Activated naive CD4-positive, alpha-beta T cell treated with anti-CD3 and anti-CD28 coated beads, Interleukin-2, amount 50 U/mL, for 72 hours (primary cell): ENCODE measurements at places on chromosomes 3 and 15. TPM values are rescaled to one million over a fixed set of nuclear protein-coding genes. Genes with fewer than 3 reads are reported as not detected.

DNA sequence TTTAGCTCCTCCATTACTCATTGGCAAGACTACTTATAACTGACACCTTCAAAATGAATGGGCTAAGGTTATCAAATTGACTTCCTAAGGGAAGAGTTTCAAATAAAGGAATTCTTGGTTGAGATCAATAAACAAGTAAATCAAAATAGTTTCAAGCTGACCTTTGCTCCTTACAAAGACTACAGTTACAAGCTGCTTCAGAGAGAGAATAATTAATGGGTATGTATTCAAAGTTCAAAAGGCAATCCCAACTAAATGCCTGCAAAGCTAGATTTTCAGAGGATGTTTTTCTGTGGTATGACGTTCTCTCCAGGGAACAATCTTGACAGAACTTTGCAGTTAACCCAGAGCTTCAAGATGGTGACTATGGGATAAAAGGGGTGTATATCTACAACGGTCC lies 153.7 kb downstream of the SUCLG2 start:
- no peak for DNase-seq

The IL16 gene
- total RNA-seq, result 114 TPM

DNA sequence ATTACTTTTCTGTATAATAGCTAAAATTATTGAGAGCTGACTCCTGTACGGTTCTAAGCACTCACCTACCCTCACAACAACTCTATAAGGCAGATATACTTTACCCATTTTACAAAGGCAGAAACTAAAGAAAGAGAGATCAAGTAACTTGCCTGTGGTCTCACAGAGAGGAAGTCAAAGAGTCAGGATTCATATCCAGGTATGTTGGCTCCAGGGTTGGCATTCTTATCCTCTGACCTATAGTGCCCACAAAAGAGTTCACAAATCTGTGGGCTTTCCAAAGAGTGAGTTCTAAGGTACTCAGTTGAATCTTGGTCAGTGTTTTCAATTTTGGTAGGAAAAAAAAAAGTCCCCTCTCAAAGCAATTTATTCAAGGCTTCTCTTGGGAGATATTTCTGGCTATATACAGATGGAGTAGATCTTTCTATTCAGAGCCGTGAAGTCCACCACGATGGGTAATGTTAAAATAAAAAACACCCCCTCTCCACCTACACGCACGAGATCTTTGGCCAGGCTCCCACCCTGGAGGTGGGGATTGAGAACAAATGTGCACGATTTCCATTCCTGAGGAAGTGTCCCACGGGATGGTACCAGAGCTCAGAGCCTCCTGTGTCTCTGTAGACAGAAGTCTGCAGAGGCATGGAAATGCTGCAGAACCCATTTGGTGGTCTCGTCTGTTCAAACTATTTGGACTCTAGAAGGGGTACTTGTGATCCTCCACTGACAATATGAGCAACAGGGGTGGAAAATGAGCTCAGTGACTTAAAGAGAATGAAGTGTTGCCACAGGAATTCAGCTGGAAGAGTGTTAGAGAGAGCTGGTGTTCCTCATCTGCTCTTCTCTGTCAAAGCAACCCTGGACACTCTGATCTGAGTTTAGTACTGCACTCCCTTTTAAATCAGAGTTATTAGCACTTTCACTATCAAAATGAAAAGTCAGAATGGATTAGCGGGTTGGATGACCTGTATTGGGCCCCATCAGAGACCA lies 212.1 kb upstream of the EIF1B start:
- no peak for DNase-seq

GRCh38 chr15:79765081-79765480 lies 131.7 kb downstream of the MTHFS start:
- DNase-seq, result no peak

DNA sequence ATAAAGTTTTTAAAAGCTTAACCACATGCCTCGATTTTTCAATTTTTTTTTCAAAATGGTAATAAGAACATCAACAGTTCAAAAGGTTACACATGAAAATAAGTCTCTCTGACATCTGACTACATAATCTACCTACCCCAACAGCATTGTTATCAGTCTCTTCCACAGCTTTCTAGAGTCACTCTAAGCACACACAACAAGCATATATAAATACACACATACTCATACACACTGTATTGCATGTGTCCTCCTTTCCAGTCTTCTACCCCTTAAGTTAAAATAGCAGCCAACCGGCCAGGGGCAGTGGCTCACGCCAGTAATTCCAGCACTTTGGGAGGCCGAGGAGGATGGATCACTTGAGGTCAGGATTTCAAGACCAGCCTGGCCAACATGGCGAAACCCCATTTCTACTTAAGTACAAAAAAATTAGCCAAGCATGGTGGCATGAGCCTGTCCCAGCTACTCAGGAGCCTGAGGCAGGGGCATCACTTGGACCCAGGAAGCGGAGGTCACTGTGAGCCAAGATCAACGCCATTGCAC lies 12.2 kb downstream of the TBL1XR1 start:
- no peak for DNase-seq

The AGBL1 gene
- not detected for total RNA-seq

The WDR93 gene
- total RNA-seq, result not detected

The SLC4A7 gene
- 57.0 TPM for total RNA-seq

The RPUSD3 gene
- total RNA-seq, result 83.2 TPM

The TRAT1 gene
- total RNA-seq, result 25.9 TPM

GRCh38 chr3:94004301-94004910 lies 24.0 kb downstream of the STX19 start:
- no peak for DNase-seq

The CCDC66 gene
- total RNA-seq, result 53.8 TPM

The MEGF11 gene
- not detected for total RNA-seq

- no peak for DNase-seq
These were observed 148.4 kb downstream of the TNIK start for GRCh38 chr3:171311784-171312183.

The IL20RB gene
- total RNA-seq, result 1.8 TPM

The WNT5A gene
- total RNA-seq, result not detected

The CTXN2 gene
- not detected for total RNA-seq

The NDN gene
- total RNA-seq, result 0.27 TPM

The ACSBG1 gene
- not detected for total RNA-seq

GRCh38 chr3:129554356-129555152 lies 11.6 kb downstream of the H1-8 start:
- no peak for DNase-seq

GRCh38 chr3:170767576-170767941 lies 102.4 kb downstream of the RPL22L1 start:
- DNase-seq, result no peak

DNA sequence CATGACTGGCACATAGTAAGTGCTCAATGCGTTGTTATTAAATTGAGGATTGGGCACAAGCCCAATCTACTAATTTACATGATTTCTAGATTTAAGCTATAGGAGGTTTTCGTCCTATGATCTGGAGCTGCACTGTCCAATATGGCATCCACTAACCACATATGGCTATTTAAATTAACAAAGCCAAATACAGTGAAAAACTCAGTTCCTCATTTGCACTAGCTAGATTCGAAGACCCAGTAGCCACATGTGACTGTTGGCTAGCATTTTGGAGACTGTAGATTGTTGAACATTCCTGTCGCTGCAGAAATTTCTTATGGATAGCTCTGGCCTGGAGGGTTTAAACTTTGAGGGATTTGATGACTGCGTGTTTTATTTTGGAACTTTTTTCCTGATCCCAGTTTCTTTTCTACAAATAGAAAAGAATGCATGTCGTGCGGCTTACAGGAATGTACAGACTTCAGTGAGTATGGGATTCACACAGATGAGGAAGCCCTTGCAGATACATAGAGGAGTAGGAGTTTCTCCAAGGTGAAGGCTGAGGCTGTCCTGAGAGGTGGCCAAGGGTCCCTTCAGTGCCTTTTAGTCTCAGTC lies 82.8 kb downstream of the SLCO3A1 start:
- no peak for DNase-seq

GRCh38 chr3:138916824-138917223 lies 30.1 kb downstream of the FOXL2 start:
- no peak for DNase-seq

DNA sequence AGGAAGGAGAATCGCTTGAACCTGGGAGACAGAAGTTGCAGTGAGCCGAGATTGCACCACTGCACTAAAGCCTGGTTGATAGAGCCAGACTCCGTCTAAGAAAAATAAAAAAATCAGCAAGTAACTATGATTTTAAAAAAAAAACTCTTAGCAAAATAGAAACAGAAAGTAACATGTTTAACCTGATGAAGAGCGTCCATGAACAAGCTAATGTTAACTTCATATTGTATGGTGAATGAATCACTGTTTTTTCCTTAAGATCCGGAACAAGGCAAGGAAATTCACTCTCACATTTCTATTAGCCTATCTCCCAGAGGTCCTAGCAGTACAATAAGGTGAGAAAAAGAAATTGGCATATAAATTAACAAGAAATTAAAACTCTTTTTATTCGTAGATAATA lies 69.0 kb downstream of the RFX7 start:
- DNase-seq, result no peak

DNA sequence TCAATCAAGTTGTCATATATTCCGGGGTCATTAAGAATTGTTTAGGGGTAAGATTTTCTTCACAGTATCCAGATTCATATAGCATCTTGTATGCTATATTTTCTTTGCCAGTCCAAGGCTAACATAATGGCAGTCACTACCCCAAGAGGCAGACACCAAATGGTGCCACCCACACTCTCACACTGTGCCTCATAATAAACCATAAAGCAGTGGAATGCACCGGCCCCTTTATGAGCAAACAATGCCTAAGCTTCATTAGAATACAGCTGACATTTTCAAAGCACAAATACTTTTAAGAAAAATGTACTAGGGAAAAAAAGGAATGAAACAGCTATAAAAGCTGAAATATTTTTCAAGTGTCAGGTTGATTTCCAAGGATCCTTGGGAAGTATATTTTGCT lies 121.6 kb downstream of the TFDP2 start:
- DNase-seq, result no peak

- no peak for DNase-seq
These were observed 25.0 kb downstream of the GLB1 start for GRCh38 chr3:33071946-33072345.

DNA sequence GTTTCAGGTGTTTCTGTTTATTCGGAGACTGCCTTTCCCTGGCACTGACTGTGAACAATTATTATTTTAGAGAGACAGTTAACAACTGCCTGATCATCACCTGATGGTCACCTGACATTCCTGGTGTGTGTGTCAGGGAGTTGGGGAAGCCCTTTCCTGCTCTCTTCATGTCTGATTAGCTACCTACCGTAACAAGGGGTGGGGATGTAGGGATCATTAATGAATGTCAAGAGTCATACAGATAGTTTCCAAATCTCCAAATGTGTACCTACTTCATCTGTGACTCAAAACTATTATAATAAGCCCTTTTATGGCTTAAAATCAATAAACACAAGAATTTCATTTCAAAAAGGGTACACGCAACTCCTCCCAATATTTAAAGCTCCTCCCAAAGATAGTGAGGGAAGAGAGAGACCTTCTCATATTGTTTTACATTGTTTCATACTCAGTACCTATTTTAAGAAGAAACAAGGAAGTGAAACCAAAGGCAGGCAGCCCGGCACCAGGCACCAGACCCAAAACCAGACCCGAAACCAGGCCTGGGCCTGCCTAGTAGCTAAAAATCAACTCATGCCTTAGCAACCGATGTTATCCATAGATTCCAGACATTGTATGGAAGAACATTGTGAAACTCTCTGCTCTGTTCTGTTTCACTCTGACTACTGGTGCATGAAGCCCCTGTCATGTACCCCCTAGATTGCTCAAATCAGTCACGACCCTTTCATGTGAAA lies 844.9 kb upstream of the ALCAM start:
- no peak for DNase-seq

The SST gene
- not detected for total RNA-seq

The CKMT1B gene
- total RNA-seq, result 1.1 TPM

GRCh38 chr15:75153087-75153486 lies 48.6 kb upstream of the C15orf39 start:
- DNase-seq, result no peak

- DNase-seq, result no peak
These were observed 27.9 kb upstream of the SCN10A start for GRCh38 chr3:38843898-38844297.
